ENCODE measurements at places on chromosomes 3 and 15. TPM values are rescaled to one million over a fixed set of nuclear protein-coding genes. Genes with fewer than 3 reads are reported as not detected.

TIMMDC1 gene
- 78.2 TPM for total RNA-seq

CKMT1B gene
- 0.73 TPM for total RNA-seq

SPATA12 gene
- not detected for total RNA-seq

DNA sequence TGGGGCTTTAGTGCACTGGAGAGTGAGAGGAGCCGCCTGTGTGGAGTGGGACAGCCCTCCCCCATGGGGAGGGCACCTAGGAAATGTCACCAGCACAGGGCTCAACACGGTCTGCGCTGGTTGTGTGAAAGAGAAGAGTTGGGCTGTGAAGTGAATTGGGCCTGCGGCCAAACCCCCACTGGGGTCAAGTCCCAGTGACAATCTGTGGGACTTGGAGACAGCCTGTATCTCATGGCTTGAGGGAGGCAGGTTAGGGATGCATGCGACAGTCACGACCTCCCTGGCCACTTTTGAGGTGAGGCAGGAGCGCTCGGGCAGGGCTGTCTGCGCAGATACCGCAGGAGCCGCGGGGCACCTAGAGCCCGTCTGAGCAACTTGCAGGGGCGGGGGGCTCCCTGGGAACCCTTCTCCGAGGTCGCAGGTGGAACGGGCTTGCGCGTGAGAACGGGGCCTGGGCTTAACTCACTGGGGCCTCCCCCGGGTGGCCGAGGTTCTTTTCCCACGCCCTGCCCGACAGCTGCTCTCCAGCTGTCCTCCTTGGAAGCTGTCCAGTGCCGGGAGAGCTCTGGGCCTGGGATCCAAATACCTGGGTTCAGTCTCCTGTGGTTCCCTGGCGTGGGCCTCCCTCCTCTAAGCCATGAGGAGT, 77.4 kb downstream of the SNRK start:
- no peak for DNase-seq

C3orf85 gene
- not detected for total RNA-seq

WHAMM gene
- 2.9 TPM for total RNA-seq

GRCh38 chr15:68603216-68603595, 24.4 kb downstream of the CORO2B start:
- no peak for DNase-seq

ZNF148 gene
- total RNA-seq: 36.1 TPM

DNA sequence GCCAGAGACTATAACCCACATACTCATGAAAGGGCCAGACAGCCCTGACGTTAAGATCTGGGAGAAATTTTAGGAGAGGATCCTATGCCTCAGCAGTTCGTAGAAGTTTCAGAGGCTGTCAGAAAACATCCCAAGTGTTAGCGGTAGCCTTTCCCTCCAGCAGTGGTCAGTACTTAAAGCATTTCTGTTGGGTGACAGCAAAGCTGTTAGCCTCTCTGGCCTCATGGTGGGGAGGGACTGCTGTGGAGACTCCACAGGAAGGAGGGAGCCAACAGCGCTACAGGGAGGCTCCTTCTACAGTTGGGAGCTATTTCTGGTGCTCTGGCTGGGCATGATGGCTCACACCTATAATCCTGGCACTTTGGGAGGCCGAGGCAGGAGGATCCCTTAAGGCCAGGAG, 27.4 kb downstream of the IDH2 start:
- no peak for DNase-seq

DNA sequence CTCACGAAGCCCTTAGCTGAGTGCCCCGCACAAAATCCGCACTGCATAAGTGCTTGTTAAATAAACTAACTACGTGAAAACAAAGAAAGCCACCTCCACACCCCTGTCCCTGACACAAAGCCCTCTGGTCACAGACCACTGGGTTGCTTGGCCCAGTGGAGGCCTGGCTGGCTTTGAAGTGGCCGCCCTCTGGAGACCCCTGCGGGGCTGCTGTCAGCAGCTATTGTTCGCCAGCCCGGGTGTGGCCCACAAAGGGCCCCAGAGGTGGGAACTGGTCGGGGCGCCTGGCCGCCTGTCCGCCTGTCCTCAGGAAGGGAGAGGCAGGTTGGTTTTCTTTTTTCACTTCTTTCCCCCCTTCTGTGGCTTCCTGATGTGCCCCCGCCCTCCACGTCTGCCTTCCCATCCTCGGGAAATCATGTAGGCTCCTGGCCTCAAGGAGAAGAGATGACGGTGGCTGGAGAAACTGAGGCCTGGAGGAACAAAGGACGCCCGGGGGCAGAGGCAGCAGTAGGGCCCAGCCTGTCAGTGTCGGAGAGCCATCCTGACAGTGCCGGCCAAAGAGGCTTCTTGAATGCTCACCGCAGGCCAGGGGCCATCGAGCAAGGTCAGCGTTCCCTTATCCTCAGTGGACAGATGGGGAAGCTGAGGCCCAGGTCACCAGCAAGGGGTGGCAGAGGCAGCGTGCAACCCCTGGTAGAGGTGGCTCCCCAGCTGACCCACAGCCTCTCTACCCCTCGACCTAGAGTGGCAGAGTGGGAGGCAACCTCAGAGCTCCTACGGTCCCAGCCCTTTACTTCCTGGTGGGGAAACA, 61.1 kb downstream of the SLC6A6 start:
- no peak for DNase-seq

DNA sequence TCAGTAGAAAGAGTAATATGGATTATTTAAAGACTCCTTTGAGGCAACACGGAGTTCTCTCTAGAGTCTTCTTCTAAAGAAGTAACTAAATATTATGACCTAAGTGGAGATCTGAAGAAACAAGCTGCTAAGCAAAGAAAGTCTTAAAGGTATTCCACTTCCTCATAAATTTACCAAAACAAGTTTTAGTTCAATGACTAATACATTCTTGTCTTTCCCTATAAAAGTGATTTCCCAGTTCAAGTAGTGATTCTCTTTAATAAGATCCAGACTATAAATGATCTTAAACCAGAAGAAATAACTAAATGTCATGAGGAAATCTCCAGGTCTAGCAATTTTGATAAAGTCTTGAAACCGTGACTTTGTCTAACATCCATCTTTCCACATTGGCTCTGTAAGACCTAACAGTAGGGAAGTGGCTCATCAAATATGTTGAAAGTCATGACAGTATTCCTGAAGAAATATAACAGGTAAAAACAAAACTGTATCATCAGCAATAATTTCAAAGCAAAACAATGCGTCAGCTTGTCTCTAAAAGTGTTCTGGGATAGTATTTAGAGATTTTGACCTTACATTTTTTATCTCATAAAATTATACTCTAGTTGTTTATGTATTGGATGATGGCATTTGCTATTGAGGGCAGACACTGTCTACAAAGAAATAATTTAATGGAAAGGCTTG, 51.8 kb upstream of the NEDD4 start:
- no peak for DNase-seq

KLHL6 gene
- total RNA-seq: not detected

- DNase-seq: no peak
These were observed 281.0 kb upstream of the NECTIN3 start for GRCh38 chr3:110790631-110791030.

GRCh38 chr3:133264920-133265319, 134.9 kb upstream of the BFSP2 start:
- DNase-seq: no peak

DNA sequence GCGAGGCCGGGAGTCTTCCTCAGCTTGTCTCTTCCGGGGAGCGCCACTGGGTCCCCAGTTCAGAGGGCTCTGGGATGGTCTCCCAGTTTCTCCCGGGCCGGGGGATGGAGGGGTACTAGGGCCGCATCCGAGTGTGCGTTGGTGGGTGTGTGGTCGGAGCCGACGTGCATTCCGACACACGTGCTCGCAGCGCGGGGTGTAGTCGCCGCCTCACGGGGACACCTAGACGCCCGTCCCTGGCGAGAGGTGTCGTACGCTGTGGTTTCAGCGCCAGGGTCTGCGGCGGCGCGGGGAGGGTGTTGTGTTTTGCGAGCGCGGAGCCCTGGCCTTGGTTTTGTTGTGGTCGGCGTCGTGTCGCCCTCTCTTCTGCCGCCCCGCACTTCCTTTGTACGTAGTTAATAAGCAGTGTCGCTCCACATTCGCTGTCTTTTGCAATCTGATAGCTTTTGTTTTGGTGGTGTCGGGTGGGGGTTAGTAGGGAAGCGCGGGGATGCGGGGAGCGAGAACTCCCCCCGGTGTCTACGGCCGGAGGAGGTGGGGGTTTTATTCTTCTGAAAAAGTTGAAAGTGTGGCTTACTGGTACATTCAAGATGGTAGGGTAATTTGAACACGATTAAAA, 2.2 kb downstream of the IGF1R start:
- peak; percentile 48 for DNase-seq

TLR9 gene
- total RNA-seq: not detected

GRCh38 chr3:67653425-67654098, 850 bp downstream of the SUCLG2 start:
- peak; percentile 54 for DNase-seq

GRCh38 chr3:136928240-136928639, 29.5 kb upstream of the IL20RB start:
- no peak for DNase-seq

GRCh38 chr3:57889807-57890206, 118.4 kb upstream of the FLNB start:
- DNase-seq: no peak

PAQR9 gene
- total RNA-seq: 10.4 TPM

GRCh38 chr15:100623301-100623700, 20.9 kb downstream of the ASB7 start:
- DNase-seq: no peak

GRCh38 chr3:123194552-123194951, 7.2 kb upstream of the SEC22A start:
- peak; percentile 38 for DNase-seq

DNA sequence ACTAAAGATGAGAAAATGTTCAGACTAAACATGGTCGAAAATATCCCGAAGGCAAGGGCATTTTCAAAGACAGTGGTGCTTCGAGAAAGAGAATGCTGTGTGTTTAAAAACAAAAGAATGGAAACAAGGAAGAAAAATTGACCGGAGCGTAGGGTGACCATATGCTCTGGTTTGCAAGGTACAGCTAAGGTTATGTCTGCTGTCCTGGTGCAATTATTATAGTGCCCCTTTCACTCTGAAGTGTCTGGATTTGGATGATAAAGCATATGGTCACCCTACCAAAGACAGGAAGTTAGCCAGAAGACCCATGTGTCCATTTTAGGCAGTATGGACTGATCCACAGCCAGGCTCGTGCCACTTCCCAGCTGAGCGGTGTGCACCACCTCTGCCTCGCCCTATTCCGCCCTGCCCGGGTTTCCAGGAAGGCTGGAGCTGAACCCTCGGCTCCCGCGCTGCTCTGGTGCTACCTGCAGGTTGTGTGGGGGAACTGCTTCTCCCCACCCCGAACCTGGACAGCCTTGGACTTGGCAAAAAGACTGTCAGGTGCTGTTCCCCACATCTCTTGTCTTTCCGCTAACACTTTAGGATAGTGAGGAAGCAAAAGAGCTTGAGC, 25.2 kb downstream of the GOLGA6D start:
- peak; percentile 58 for DNase-seq

GRCh38 chr3:48661501-48662144, 1.1 kb downstream of the CELSR3 start:
- DNase-seq: peak; percentile 52

DNA sequence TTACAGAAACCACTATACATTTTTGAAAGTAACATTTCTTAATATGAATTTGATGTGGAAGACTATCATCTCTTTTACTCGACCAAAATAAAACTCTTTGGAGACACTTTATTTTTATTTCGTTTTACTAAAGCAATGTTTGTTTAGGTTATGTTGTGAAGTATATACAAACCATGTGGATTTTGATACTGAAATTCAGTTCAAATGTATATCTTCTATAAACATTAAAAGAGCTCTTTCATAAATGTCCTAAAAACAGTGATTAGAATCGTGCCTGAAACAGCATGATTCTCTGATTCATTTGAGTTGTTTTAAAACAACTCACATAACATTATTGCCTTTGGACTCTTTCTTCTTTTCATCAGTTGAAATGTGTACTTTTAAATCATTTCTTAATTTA, 373.7 kb upstream of the GOLIM4 start:
- DNase-seq: no peak

DNA sequence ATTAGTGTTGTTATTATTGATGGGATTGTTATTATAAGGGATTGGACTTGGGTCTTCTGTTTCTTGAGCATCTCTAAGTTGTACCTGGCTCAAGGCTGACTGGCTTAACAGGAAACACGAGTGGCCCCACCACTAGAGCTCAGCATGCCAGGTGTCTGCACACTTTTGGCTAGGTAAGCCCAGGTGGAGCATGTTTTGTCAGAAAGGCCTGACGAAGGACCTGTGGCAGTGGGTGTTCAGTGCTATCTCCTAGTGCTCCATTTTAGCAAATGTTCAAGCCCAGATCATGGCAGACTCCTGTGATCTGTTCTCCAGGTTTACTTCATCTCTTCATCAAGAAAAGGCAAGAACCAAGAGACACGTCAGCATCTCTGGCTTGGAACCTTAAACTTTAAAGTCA, 3.4 kb downstream of the MAP2K5 start:
- DNase-seq: no peak

TCAIM gene
- total RNA-seq: 21.1 TPM

- DNase-seq: no peak
These were observed 176.9 kb downstream of the STAC start for GRCh38 chr3:36557021-36557707.

DNA sequence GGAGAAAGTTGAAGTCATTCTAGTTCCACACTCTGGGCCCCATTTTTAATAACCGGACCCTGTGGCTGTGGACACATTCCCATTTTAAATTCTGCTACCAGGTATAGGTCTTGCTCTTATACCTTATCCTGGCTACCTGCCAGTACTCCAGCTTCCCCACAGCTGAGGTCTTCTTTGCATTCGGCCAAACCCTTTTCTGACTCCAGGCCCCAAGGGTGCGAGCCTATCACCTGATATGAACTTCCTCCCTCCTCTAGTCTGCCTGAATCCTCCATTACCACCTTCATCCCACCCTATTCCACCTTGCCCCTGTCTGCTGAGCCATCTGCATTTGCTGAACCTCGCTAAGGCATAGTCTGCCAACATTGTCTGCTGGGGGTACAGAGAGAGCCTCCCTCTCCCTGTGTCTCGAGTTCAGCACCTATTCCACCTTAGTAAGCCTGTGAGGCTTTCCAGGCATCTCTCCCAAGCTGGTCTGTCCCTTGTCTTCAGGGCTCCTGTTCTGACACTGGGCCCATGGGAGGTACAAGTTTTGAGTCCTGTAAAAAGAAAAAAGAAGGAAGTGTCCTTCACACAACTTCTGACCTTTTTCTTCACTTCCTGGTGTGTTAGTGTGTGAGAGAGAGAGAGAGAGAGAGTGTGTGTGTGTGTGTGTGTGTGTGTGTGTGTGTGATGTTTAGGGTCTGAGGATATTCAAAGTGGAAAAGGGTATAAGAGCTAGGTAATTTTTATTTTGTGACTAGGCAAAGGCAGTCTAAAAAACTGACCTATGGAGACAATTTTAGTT, 27.0 kb downstream of the PDE8A start:
- no peak for DNase-seq

GRCh38 chr15:70426096-70426821, 328.5 kb upstream of the TLE3 start:
- no peak for DNase-seq
